ENCODE measurements at places on chromosomes 6 and 20. TPM values are rescaled to one million over a fixed set of nuclear protein-coding genes. Genes with fewer than 3 reads are reported as not detected.

RHAG gene
- total RNA-seq = not detected

ADGRG6 gene
- total RNA-seq = 43.4 TPM

RANBP9 gene
- total RNA-seq = 23.3 TPM

NKX2-4 gene
- not detected for total RNA-seq

ZCCHC3 gene
- 23.8 TPM for total RNA-seq

TP53TG5 gene
- total RNA-seq = not detected

TSPYL1 gene
- total RNA-seq = 53.3 TPM

AGPAT4 gene
- total RNA-seq = 11.3 TPM
